NCI-H460 (cell line): ENCODE measurements at places on chromosomes 12 and 14.

DNA sequence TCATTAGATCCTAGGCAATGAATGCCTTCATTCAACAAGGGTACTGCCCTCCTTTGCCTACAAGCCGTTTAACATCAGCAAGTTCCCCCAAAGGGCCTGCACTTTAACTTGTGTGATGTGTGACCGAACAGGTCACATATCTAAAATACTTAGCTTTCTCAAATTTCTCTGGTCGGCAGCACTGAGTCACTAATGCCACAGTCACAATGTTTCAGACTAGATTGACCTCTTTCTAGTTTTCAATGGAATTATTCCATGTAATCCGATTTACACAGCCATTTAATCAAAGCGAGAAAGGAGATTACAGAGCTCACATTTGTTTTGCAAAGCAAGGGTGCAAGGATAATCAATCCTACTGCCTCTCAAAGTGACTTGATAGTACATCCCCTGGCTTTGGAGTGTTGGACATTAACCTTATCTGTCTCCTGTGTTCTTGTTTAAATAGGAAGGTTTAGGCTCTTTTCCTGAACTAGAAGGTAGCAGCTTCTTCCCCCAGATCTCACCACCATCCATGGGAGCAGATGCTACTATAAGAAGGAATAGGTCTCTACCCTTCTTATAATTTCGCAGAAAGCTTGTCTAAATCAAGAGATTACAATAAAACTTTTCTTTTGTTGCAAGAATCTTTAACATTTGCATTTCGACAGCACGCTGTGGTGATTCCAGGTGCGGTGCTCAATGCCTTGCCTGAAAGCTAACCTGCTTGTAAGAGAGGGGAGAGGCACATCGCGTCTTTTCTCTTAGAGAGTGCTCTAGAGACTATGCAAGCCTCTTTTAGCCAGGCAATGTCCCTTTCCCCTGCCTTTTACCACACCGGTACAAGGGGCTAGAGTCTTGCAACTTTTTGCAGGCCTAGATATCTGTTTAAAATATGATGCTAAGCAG is 1.8 kb downstream of the KITLG start:
- DNase-seq, result no peak

DNA sequence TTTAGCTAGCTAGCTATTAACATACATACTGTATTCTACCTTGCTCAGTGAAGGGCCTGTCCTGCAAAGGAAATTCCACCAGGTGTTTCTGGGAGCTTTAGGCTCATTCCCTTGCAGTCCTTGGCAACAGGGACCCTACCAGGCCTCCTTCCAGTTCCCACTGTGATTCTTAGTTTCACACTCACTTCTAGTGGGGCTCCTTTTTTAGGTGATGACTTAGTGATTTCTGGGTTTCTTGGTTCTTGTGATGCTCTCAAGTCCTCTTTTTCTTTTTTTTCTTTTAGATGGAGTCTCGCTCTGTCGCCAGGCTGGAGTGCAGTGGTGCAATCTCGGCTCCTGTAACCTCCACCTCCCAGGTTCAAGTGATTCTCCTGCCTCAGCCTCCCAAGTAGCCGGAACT is 10.4 kb upstream of the STRN3 start:
- DNase-seq, result no peak

DNA sequence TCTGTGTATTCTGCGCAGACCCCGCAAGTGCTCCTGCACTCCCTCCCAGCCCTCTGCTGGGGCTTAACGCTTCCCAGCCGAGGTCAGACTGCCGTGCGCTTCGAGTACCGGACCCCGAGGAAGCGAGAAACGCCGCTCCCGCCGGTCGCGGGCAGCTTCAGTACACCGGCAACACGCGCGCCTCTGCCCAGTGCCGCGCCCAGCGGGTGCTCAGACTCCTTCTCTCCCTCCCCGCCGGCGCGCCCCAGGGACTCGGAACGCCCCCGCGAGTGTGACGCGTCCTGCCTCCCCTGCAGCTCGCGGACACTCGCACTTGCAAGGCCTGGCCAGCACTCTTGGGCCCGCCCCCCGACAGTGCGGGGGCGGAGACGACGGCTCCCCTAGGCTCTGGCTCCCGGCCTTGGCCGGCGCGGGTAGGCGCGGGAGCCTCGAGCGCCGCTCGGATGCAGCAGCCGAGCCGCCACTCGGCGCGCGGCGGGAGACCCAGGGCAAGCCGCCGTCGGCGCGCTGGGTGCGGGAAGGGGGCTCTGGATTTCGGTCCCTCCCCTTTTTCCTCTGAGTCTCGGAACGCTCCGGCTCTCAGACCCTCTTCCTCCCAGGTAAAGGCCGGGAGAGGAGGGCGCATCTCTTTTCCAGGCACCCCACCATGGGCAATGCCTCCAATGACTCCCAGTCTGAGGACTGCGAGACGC is at the start of gene PTGER2:
TSS of gene PTGER2 (plus strand) at position 410 of the 692 bp plus-strand sequence. CDS start at position 647, 237 bp downstream.
- peak; percentile 63 for DNase-seq

- DNase-seq, result peak; percentile 77
Measured at GRCh38 chr14:22375321-22375930, 213.6 kb downstream of the DAD1 start.

- DNase-seq, result no peak
Measured at GRCh38 chr12:42749239-42749638, 159.7 kb upstream of the PRICKLE1 start.
